ENCODE measurements at places on chromosomes 7 and 10.

GRCh38 chr7:17123020-17123419 lies 175.4 kb upstream of the AHR start:
- DNase-seq: no peak

- no peak for DNase-seq
Measured at GRCh38 chr7:80950550-80950967, 31.7 kb upstream of the SEMA3C start.

DNA sequence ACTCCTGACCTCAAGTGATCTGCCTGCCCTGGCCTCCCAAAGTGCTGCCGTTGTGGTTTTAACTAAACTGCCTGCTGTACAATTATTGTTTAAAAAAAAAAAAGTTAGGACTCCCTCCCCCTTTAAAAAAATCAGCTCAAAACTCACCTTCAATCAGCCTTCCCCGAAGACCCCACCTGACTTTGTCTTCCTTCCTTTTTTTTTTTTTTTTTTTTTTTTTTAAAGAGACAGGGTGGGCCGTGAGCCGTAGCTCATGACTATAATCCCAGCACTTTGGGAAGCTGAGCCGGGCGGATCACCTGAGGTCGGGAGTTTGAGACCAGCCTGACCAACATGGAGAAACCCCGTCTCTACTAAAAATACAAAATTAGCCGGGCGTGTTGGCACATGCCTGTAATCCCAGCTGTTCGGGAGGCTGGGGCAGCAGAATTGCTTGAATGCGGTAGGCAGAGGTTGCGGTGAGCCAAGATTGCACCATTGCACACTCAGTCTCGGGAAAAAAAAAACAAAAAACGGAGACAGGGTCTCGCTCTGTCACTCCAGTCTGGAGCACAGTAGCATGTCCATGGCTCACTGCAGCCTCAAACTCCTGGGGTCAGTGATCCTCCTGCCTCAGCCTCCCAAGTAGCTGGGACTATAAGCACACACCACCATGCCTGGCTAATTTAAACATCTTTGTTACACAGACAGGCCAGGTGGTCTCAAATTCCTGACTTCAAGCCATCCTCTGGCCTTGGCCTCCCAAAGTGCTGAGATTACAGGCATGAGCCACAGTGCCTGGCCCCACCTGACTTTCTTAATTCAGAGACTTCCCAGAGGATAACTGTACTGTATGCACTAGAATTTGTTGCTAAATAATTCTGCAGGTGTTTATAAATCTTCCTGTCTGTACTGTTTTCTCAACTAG lies 3.2 kb downstream of the FIS1 start:
- DNase-seq: no peak

DNA sequence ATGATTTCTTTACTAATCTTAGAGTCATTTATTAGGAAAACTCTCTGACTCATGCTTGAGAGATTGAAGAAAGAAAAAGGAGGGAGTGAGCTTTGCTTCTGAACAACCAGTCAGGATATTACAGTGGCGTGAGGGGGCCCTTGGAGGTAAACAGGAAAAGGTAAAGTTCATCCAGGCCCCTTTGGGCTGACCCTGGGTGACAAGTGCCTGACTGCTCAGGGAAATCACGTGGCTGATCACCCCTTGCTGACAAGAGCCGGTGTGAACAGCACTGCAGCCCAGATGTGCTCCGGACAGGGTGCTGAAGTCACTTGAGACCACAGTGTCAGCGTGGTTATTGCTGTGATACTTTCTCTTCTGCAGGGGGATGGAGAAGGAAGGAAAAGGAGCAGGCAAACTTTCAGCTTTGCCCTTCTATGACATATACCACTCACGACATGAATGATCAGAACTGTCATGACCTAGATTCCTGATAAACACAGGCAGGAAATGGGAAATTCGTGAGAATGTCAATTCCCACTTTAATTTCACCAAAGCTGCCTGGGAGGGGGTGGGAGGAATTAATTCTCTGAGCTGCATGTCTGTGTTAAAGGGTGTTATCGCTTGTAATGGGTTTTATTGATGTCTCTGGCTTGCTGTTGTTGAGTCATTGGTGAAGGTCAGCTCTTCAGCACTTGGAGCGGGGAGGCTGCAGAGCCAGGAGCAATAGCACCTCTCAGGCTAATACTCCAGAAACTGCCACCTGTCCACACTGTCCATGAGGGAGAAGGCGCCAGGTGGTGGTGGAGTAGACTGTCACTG lies 139.8 kb upstream of the AOAH start:
- DNase-seq: no peak

DNA sequence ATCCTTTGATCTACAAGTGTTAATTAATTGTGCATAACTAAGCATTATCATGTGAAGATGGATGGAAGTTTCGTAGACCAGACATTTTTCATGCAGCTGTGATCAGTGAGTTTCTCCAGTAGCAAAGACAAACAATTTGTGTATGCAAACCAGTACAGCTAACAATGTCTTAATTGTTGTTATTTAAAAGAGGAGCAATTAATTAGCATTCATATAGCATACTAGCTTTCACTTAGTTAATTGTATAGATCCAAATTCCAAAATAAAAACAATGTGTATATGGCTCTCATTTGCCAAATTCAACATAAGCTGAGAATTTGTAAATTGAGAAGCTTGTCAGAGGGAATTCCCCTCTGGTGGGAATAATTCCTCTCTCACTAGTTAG lies 22.6 kb upstream of the PRKCQ start:
- no peak for DNase-seq

DNA sequence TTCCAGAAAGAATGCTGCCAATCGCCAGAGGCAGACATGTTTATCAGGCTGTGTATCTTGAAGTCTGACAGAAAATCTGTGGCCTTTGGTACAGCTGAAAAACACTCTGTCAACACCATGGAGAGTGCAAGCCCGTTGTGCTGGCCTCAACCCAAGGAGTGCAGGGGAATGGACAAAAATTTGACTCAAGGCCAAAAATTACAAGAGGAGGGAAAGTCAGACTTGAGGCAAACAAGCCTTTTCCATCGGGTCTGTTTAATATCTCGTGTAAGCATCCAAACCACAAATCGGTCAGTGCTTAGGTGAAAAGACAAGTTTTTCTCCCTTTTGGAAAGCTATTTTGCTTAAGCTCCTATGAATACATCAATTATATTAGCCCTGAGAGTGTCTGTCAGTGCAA lies 305.3 kb upstream of the NFE2L3 start:
- DNase-seq: no peak

GRCh38 chr10:25556457-25556856 lies 377.6 kb upstream of the MYO3A start:
- DNase-seq: no peak

- DNase-seq: no peak
Measured at GRCh38 chr10:116524736-116525135, 21.0 kb upstream of the PNLIP start.

GRCh38 chr10:77032188-77032570 lies 605.4 kb downstream of the KCNMA1 start:
- DNase-seq: no peak
